Panc1 (cell line): ENCODE measurements at places on chromosomes 11 and 22. TPM values are rescaled to one million over a fixed set of nuclear protein-coding genes. Genes with fewer than 3 reads are reported as not detected.

- no peak overlapping the region for H3K4me3 ChIP-seq
- peak overlapping the region; percentile 44; the same call in 1 of the 2 replicates for H3K27ac ChIP-seq
Measured at GRCh38 chr11:102527684-102528083, 2.9 kb downstream of the MMP7 start.

The GRIK4 gene
- 0.62 TPM for total RNA-seq

The KIAA1671 gene
- 48.1 TPM for total RNA-seq

The SLC22A25 gene
- total RNA-seq: not detected

- H3K4me3 ChIP-seq: no peak overlapping the region
- H3K27me3 ChIP-seq: no peaks in the 10 kb centered on the region
- H3K4me1 ChIP-seq: peaks cover 3% of the 10 kb centered on the region; the same call in 1 of the 2 replicates
- H3K27ac ChIP-seq: no peak overlapping the region
Measured at GRCh38 chr11:13291800-13292199, 14.2 kb downstream of the BMAL1 start.

The MPZL2 gene
- total RNA-seq: 1.8 TPM

The FAT3 gene
- total RNA-seq: 0.33 TPM

The MMP8 gene
- total RNA-seq: not detected

- H3K4me1 ChIP-seq: no peaks in the 10 kb centered on the region
- no peak for DNase-seq
- H3K27ac ChIP-seq: no peak overlapping the region
Measured at GRCh38 chr11:10638316-10638925, 55.1 kb downstream of the IRAG1 start.

GRCh38 chr11:32436751-32437494, 1.6 kb upstream of the WT1 start:
- H3K36me3 ChIP-seq: no peaks in the 10 kb centered on the region
- H3K4me1 ChIP-seq: peaks cover 7% of the 10 kb centered on the region
- no peaks in the 10 kb centered on the region for H3K27me3 ChIP-seq
- peak overlapping the region; percentile 50 for H3K4me3 ChIP-seq
- no peak for DNase-seq

DNA sequence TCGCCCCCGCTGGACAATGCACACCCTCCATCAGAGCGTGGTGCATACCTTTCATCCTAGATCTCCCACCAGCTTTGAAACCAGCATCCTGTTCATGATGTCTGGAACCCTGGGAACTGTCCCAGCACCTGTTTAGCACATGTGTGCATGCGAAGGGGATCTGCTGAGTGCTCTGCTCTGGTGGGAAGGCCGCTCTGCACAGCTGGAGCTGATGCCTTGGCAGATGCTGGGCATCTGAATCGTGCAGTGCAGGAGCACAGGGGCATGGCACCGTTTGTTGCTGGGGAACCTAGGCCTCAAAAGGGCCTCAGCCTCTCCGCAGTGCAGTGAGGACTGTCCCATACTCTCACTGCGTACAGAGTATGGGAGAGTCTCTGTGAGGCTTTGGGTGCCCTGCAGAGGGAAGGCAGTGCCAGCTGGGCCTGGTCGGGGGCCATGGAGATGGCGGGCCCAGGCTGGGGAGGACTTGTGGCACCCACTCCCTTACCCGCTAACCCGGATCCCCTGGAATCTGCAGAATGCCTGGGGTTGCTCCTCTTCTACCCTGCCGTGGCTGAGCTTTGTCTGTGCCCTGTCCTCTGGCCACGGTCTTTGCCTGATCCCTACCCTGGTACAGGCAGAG, 72.9 kb upstream of the ATXN10 start:
- H3K36me3 ChIP-seq: no peaks in the 10 kb centered on the region
- H3K4me3 ChIP-seq: no peak overlapping the region
- H3K4me1 ChIP-seq: no peaks in the 10 kb centered on the region
- no peaks in the 10 kb centered on the region for H3K27me3 ChIP-seq
- no peak for DNase-seq
- no peak overlapping the region for H3K27ac ChIP-seq

- H3K27me3 ChIP-seq: peaks cover 6% of the 10 kb centered on the region; the same call in 1 of the 2 replicates
- no peaks in the 10 kb centered on the region for H3K36me3 ChIP-seq
- H3K27ac ChIP-seq: no peak overlapping the region
- DNase-seq: no peak
- no peak overlapping the region for H3K4me3 ChIP-seq
Measured at GRCh38 chr11:120200677-120201076, 10.2 kb upstream of the OAF start.

DNA sequence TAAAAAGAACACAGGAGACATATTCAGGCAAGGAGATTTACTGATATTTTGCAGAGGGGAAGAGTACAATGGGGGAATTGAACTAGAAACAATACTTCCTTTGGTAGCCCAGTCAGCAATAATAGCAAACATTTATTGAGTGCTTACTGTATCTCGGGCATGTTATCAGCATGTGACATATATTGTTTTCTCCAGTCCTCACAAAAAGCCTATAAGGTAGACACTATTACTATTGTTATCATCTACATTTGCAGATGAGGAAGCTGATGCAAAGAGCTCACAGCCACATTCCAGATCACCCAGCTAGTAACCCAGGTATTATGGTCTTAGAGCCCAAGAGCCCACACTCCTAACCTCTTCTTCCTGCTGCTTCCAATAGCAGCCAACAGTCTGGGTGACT, 27.9 kb downstream of the NAV2 start:
- no peak overlapping the region for H3K4me3 ChIP-seq
- H3K36me3 ChIP-seq: no peaks in the 10 kb centered on the region
- no peak overlapping the region for H3K27ac ChIP-seq
- no peaks in the 10 kb centered on the region for H3K27me3 ChIP-seq
- no peak for DNase-seq
- H3K4me1 ChIP-seq: no peaks in the 10 kb centered on the region

DNA sequence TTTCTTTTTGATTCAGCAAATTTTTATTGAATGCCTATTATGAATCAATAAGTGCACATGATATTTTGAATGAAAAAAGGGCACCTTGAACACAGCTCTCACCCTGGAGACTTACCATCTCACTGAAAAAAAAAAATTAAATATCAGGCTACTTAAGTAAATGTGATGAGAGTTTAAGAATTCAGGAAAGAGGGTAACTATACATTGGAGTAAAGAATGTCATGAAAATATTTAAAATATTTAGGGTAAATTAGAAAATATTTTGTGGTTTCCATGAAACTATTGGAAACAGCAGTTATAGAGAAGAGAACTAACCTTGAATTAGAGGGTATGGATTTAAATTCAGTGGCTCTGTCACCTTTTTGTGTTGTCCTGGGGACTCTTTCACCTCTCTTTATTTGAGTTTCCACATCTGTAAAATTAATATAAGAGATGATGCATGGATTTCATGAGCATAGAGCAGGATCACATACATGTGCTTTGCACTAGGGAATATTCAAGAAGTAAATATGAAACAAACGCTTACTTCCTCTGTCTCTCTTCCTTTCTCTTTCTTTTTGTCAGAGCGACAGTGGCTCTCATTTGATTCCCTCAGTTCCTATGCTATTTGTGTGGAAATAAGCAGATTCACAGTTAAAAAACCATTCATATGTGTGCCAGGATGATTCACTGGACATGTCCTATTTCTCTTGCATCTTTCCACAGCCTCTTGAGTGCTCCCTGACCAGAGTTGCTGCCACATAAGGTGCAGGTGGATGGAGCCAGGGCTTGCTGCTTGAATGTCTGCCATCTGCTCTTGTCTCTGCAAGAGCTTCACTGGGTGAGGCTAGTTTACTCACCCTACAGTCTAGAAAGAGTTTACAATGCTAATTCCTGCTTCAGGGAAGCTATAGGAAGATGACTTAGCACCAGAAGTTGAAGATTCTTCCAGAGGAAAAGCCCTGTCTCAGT, 533.1 kb downstream of the ETS1 start:
- H3K4me3 ChIP-seq: no peak overlapping the region

- H3K4me3 ChIP-seq: no peak overlapping the region
- no peaks in the 10 kb centered on the region for H3K27me3 ChIP-seq
- no peak overlapping the region for H3K27ac ChIP-seq
- H3K36me3 ChIP-seq: no peaks in the 10 kb centered on the region
Measured at GRCh38 chr11:44208976-44209603, 100.8 kb downstream of the ALX4 start.

The OSBP2 gene
- total RNA-seq: 4.7 TPM

The SYT12 gene
- total RNA-seq: 0.62 TPM

The FAM181B gene
- total RNA-seq: 0.69 TPM

GRCh38 chr11:2653930-2654739, 45.7 kb downstream of the KCNQ1OT1 start:
- no peak overlapping the region for H3K4me3 ChIP-seq
- H3K27ac ChIP-seq: no peak overlapping the region
- H3K36me3 ChIP-seq: no peaks in the 10 kb centered on the region
- H3K4me1 ChIP-seq: no peaks in the 10 kb centered on the region
- no peaks in the 10 kb centered on the region for H3K27me3 ChIP-seq

- H3K27ac ChIP-seq: no peak overlapping the region
- DNase-seq: no peak
- no peaks in the 10 kb centered on the region for H3K27me3 ChIP-seq
- H3K36me3 ChIP-seq: no peaks in the 10 kb centered on the region
- H3K4me3 ChIP-seq: no peak overlapping the region
Measured at GRCh38 chr22:25153961-25154666, 45.5 kb upstream of the CRYBB3 start.

- H3K36me3 ChIP-seq: no peaks in the 10 kb centered on the region
- H3K27me3 ChIP-seq: peaks cover 18% of the 10 kb centered on the region
- H3K4me1 ChIP-seq: no peaks in the 10 kb centered on the region
- H3K4me3 ChIP-seq: no peak overlapping the region
- DNase-seq: no peak
Measured at GRCh38 chr11:75212411-75212810, 28.2 kb upstream of the TPBGL start.

GRCh38 chr11:108713076-108713790, 48.4 kb downstream of the DDX10 start:
- H3K27ac ChIP-seq: no peak overlapping the region
- H3K4me3 ChIP-seq: no peak overlapping the region
- no peaks in the 10 kb centered on the region for H3K4me1 ChIP-seq
- no peaks in the 10 kb centered on the region for H3K27me3 ChIP-seq
- peaks cover 4% of the 10 kb centered on the region; the same call in 1 of the 2 replicates for H3K36me3 ChIP-seq
- DNase-seq: no peak

The IGSF9B gene
- 2.2 TPM for total RNA-seq

DNA sequence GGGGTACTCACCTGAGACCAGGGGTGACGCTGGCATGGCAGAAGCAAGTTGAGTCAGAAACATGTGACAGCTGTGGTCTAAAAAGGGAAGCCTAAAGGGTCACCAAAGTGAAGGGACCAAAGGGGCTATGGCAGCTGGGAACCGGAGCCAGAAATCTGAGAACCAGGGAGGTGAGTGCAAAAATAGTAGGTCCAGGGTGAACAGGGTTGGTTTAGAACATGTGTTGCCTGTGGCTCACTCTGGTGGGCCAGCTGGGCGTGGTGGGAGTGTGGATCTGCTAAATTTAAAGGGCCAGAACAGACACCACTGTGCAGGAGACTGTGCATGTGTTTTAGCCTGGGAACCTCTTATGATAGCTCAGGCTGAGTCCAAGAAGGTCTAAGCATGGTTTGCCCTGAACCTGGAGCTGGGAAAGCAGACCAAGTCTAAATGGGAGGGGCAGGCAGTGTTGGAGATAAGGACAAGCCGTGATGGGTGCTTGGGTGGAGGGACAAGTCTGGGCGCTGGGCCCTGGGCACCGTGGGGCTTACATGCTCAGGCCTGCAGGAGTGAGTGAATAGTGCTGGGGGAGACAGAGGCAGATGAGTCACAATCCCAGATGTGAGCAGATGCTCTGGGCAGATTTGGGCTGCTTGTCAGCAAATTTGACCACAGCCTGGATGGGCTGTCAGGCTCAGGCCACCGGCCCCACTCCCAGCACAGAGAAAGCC, 41.4 kb upstream of the ZBED5 start:
- no peaks in the 10 kb centered on the region for H3K27me3 ChIP-seq
- H3K36me3 ChIP-seq: no peaks in the 10 kb centered on the region

The THY1 gene
- total RNA-seq: 13.7 TPM

DNA sequence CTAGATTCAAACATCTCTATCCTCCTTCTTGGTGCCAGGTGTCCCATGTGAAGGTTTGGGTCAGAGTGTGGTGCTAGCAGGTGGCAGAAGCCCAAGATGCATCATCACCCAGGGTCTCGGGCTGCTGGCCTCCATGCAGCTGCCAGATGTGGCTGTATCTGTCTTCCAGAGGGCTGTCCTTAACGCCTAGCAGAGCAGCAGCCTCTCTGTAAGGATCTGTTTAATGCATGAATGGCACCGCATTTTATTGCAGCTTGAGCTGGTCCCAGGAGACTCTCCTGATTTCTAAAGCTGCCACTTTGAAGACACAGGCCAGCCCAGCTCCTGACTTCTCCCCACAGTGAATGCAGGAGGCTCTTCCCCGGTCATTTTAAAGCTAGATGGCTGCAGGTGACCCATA, 26.3 kb downstream of the SLC1A2 start:
- H3K4me3 ChIP-seq: no peak overlapping the region
- no peaks in the 10 kb centered on the region for H3K36me3 ChIP-seq
- no peak for DNase-seq
- H3K4me1 ChIP-seq: peaks cover 28% of the 10 kb centered on the region
- no peaks in the 10 kb centered on the region for H3K27me3 ChIP-seq
- peak overlapping the region; percentile 29; the same call in 1 of the 2 replicates for H3K27ac ChIP-seq

- no peak for DNase-seq
- H3K27me3 ChIP-seq: peaks cover 27% of the 10 kb centered on the region
- no peaks in the 10 kb centered on the region for H3K36me3 ChIP-seq
- H3K4me1 ChIP-seq: no peaks in the 10 kb centered on the region
- H3K4me3 ChIP-seq: no peak overlapping the region
Measured at GRCh38 chr11:121161349-121161917, 60.4 kb downstream of the TECTA start.

DNA sequence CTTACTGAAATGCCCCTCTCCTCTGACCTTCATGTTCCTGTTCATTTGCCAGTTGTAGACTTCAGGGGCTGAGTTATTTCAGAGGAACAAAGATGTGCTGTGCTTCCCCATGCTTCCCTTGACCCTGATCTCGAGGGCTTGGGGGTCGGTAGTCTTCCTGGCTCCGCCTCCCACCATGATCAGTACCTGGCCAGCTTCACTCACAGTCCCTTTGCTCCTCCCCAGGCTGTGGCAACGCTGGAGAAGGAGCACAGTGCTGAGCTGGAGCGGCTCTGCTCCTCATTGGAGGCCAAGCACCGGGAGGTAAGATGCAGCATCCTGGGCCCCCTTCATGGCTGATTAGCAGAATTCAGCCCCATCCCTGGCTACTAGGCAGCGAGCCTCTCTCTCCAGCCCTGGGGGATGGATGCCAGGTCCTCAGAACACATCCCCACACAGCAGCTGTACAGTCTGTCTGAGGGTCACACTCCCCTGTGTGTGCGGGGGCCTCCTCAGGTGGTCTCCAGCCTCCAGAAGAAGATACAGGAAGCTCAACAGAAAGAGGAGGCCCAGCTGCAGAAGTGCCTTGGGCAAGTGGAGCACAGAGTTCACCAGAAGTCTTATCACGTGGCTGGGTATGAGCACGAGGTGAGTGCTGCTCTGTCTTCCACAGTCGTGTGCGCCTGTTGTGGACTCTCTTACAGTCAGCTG, 64.5 kb downstream of the CEP164 start:
- no peak overlapping the region for H3K4me3 ChIP-seq
- H3K27me3 ChIP-seq: no peaks in the 10 kb centered on the region
- no peak overlapping the region for H3K27ac ChIP-seq
- H3K4me1 ChIP-seq: no peaks in the 10 kb centered on the region
- peaks cover 11% of the 10 kb centered on the region for H3K36me3 ChIP-seq

GRCh38 chr22:47295226-47295901, 532.9 kb downstream of the TBC1D22A start:
- no peak overlapping the region for H3K27ac ChIP-seq
- H3K4me3 ChIP-seq: no peak overlapping the region
- H3K27me3 ChIP-seq: no peaks in the 10 kb centered on the region
- no peaks in the 10 kb centered on the region for H3K4me1 ChIP-seq
